Stimulated activated CD4-positive, alpha-beta T cell treated with anti-CD3 and anti-CD28 coated beads, Interleukin-4, amount 100 ng/mL, for 24 hours (primary cell): ENCODE measurements at places on chromosomes 7 and 10.

GRCh38 chr10:131792809-131793208, 108.0 kb upstream of the PPP2R2D start:
- no peak for DNase-seq

GRCh38 chr7:108166687-108167086, 36.5 kb upstream of the LAMB4 start:
- DNase-seq: no peak

- no peak for DNase-seq
Observed at GRCh38 chr10:132062641-132063390, 2.9 kb upstream of the JAKMIP3 start.

DNA sequence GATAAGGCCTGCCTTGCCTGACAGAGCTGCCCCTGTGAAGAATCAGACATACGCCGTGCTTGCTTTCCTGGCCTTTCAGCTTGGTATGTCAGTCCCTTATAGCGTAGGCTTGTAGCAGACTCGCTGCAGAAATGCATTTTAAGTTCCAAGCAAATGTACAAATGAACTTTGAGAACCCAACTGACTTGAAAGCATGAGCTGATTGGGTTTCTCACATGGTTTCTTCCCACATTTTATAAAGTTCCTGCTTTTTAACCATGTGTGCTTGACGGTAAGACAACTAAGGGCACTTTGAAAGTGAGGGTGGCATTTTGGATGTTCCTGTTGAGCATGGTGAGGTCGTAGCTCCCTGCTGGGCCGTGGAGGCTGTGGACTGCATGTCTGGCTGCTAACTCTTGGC, 62.6 kb downstream of the CCNY start:
- DNase-seq: no peak

- no peak for DNase-seq
Observed at GRCh38 chr10:49279015-49279880, 19.7 kb upstream of the C10orf71 start.

DNA sequence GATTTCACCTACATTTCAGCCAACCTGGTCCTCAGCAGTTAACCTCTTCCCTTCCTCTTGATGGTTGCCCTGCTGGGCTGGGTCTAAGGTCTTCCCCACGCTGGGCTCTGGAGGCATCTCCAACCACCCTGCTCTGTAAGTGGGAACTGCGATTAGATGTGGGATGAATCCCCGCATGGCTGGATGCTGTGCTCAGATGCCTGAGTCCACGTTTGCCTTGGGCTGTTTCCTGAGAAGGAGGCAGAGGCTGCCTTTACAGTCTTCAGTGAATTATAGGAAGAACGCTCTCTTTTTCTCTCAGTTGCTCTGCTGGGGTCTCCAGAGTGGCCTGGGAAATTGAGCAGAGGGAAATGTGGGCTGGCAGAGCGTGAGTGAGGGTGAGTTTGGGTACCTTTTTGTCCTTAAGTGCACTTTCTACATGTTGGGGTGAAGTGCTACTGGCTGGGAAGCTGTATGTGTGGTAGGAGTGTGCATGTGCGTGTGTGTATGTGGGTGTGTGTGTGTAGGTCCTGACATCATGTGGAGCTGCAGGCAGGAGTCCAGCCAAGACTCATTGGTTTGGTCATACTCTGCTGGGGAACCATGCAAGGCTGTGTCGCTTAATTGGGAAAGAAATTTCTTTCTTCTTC, 1.5 kb downstream of the GIMAP8 start:
- peak; percentile 44 for DNase-seq

- no peak for DNase-seq
Observed at GRCh38 chr7:150370612-150371071, 2.0 kb downstream of the REPIN1 start.

DNA sequence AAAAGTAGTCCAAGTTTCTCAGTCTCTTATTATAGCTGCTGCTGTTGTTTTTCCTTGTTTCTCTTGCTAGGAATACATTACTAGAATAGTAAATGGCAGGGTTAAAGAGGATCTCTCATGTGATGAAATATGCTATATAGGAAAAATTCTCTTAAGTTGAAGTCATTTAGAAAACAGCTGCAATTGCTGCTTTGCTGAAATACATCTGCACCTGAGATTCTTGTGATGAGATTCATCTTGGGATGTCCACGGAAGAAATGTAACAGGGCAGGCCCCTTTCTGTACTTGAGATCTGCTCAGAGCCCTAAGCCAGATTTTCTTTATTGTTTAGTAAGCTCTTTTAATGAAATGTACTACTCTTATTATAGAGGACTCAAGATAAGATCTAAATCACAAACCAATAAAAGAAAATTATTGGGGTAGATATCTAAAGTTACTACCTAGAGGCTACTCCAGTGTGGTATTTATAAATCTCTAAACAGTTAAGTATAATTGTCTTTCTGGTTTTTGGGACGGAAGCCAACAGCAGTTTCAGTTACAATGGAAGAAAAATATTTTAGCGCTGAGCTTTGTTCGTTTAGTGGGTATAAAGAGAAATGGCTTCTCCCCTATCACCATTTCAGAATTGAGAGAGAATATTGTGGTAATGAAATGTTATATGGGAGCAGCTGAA, 701.5 kb downstream of the KCNMA1 start:
- DNase-seq: no peak

GRCh38 chr10:119542357-119542987, at the start of gene RGS10:
Gene RGS10 (minus strand): TSS chr10:119542719. CDS start chr10:119542638, 81 bp downstream.
- peak; percentile 87 for DNase-seq

- no peak for DNase-seq
Observed at GRCh38 chr7:13057462-13058200, 370.2 kb downstream of the ARL4A start.
